ENCODE measurements at places on chromosomes 3 and 15.

GRCh38 chr15:101049282-101049681, 130.1 kb downstream of the LRRK1 start:
- no peak for DNase-seq

DNA sequence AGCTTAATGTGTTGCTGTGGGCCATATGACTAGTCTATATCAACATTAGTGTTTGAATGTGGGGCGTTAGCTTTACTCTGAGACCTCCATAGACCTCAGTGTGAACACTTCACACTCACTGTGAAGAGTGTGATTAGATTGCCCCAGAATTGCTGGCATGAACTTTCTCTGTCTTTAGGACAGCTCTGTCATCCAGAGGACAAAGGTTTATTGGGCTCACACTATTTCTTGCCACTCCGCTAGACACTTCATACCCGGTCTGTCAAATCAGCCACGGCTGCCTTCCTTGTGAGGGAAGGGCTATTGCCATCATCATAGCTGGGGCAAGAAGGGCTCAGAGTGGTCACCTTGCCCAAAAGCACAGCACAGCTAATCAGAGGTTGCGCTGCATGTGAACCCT, 316.8 kb upstream of the NR2E3 start:
- no peak for DNase-seq

- DNase-seq: no peak
These were observed 298.1 kb downstream of the ADAMTS17 start for GRCh38 chr15:100043692-100044091.

DNA sequence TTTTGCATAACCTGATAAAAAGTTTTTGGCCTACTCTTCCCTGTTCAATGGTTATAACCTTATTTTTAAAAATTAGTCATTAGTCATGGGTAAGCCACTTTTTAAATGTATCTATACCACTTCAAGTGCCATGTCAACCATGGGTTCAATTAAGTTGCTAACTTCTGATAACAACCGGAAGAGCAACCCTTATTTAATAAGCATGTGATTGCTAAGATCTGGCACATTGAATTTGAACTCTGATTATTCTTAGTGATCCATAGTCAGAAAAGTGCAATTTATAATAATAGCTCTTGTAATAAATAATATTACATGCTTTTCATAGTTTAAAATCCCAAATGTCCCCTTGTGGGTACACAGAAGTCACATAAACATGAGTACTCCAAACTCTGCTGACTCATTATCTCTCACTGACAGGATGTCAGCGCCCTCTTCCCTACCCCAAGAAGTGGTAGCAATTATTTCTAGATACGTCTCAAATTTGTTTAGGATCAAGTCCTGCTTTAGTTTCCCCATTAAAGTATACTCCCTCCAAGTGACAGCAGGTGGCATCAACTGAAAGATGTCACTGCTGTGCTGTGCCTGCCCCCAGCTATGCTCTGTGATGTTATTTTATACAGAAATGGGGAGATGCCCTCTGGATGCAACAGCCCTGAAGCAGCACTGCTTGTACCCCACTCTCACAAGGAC, 18.6 kb downstream of the SAMD7 start:
- DNase-seq: no peak

DNA sequence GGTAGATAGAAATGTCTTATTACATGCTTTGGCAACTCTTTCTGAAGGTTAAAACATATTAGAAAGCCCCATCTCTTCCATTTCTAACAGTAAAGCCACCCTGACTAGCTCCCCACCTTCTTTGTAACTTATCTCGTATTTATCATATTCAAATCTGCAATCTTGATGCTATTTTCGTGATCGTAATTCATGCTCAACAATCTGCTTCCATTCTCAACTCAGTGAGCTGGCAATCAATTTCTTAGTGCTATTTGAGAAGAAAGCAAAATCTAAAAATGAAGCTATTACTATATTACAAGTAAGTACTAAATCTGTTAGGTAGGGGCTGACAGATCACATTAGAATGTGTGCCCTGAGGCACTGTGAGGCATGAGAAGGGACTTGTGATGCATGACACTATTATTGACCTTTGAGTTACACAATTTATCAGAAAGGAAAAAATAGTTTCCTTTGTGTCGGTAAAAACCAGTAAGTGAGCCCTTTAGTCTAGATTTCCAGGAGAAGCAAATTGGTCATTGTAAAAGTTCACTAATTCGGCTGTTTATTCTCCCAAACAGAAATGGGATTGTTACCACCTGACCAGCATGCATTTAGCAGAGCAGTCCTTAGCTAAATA, 379.7 kb upstream of the CNTN6 start:
- DNase-seq: no peak

- no peak for DNase-seq
These were observed 767 bp downstream of the GLT8D1 start for GRCh38 chr3:52704611-52705437.

GRCh38 chr15:43517354-43518196, at the start of gene MAP1A:
MAP1A (plus strand) TSS chr15:43517608; CDS start chr15:43521474, 3,866 bp downstream.
- DNase-seq: no peak

GRCh38 chr3:177597311-177598096, 400.2 kb upstream of the TBL1XR1 start:
- no peak for DNase-seq

- no peak for DNase-seq
These were observed 169.3 kb downstream of the PTPRG start for GRCh38 chr3:61730577-61731231.

GRCh38 chr3:25246913-25247312, 181.2 kb upstream of the RARB start:
- no peak for DNase-seq

DNA sequence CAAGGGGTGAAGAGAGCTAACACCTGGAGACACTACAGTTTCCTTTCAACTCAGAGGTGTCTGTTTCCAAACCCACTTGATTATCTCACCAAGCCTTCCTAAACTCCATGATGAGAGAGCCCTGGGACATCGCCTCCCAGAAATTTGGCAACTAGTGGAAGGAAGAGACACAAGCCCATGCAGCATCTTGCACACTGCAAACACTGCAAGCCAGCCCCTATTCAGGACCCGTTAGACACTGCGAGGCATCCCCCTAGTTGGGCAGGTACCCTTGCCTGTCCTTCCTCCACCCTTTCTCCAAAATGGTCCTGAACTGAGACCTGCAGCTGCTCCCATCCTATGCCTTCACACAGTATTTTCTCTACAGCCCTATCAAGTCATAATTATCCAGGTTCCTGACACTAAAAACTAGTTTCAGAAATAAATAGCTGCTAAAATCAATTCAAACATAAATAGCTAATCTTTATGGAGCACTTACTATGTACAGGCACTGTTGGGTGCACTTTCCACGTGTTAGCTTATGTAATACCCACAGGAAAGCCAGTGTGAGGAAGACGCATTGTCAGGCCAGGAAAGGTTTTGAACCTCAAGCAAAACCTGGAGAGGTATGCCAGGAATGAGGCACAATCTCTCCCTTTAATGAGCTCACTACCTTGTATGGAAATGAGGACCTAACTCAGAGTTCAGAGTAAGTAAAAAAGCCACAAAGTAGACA, 2.8 kb downstream of the MAGI1 start:
- no peak for DNase-seq

DNA sequence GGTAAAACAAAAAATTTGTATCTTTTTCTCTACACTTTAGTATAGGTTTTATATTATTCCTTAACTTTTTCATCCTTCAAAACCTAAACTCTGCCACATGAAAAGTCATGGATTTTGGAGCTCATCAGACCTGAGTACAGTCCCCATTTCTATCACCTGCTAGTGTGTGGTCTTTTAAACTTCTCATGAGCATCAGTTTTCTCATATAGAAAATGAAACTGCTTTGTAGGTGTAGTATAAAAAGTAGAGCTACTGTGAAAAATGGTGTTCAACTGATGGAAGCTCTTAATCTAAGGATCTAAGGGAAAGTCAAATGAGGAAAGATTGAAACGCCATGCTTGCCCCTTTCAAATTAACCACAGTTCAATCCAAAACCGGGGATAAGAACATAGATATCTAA, 686.5 kb downstream of the MECOM start:
- DNase-seq: no peak

DNA sequence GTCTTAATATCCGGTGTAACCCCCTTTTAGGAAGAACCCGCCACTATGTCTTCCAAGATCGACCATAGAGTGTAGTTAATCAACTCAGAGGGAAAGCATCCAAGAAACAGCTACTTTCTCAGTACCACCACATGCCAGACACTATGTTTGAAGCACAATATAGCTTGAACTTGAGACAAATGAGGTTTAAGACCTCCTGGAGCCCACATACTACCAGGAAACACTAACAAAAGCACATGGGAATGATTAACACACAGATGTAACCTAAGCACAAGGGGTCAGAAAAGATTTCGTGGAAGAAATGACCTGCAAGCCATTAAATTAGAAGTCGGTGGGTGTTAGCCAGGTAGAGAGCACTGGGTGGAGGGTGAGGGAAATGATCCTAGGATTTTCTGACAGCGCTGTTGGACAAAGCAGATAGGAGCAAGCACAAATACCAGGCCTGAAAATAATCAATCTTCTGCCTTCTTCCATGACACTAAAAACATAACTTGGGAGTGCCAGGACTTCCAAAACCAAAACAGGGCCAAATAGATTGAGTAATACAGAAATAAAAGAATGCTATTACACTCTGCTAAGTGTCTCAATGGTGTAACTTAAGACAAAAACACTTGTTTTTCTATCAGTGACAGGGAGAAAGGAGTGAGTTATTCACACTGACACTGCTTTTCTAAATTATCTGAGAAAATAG, 213.7 kb downstream of the FOXP1 start:
- DNase-seq: no peak

DNA sequence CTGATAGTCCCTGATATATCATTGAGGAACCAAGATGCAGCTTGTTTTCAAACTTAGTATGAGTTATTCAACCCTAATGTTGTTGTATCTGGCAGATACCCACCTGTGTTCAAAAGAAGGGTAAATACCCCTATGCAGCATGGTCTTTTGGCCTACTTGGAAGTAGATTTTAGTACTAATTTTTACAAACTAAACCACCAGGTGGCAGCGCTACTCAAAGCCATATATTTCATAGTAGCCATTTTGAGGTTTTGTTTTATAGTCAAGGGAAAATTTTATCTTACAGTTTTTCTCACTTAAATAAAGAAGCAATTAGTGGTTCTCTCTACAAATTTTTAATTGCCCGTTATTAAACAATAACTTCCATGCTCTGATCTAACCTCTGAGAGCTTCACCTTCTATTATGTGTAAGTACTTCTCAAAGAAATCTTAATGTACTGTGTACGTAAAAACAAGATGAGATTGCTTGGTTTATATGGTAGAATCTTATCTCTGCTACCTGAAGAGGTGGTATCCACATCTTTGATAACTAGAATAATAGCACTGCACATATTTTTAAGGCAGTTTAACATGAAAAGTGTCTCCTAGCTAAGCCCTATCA, 31.5 kb upstream of the MLF1 start:
- no peak for DNase-seq

DNA sequence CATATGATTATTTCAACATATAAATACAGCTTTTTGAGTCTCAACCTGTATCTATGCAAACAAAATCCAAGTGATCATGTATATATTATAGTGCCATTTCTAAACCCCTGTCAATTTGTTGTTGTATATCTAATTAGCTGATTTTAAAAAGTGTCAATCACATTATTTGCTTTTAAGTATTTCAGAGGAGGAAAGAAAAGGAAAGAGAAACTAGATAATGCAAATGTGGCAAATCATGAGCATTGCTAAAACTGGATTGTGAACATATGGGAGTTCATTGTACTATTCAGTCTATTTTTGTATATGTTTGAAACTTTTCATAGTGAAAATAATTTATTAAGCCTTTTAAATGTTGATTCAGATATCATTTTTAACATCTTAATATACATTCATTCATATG, 190.7 kb downstream of the ZIC4 start:
- DNase-seq: no peak

GRCh38 chr15:32646291-32646690, 4.8 kb downstream of the SCG5 start:
- no peak for DNase-seq

- no peak for DNase-seq
These were observed 6.0 kb upstream of the PSMD6 start for GRCh38 chr3:64029287-64029686.

GRCh38 chr15:100761290-100761935, 118.2 kb upstream of the ALDH1A3 start:
- DNase-seq: no peak

GRCh38 chr3:62373215-62373614, at the start of gene FEZF2:
FEZF2 (minus strand) TSS chr3:62373550; CDS start chr3:62372868, 682 bp downstream.
- DNase-seq: no peak

DNA sequence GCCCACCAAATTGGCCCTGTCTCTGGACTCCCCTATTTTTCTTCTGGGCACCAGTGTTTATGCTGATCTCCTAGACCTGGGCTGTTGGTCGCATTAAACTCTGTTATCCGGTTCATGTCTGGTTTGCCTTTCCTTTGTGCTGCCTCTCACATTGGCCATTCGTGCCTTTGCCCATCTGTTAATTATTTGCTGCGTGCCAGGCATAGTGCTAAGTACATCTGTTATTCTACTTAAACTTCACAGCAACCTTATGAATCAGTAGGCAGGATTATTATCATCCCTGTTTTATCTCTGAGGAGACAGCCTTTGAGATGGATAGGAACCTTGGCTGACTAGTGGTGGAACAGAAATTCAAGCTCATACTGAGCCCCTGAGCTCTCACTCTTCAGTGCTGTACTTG, 76.0 kb downstream of the THSD4 start:
- DNase-seq: no peak

DNA sequence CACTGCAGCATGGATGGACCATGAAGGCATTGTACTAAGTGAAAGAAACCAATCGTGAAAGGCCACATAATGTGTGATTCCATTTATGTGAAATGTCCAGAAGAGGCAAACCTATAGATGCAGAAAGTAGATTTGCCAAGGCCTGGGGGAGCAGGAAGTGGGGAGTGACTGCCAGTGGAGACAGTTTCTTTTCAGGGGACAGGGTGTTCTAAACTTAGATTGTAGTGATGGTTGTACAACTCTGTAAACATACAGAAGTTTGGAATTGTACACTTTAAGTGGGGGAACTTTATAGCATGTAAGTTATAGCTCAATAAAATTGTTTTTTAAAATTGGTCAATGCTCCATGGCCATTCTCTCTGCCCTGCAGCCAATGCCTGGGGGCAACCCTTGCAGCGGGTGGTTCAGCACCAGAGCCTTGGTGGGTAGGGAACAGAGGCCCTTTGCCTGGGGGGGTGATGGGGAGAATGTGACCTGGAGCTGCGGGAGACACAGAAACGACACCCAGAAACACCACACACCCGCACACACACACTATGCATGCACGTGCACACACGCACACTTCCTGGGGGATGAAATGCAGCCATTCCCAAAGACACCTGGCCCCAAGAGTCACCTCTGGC, 43.1 kb downstream of the DNAJB8 start:
- no peak for DNase-seq

GRCh38 chr3:70138606-70139005, 139.1 kb downstream of the SAMMSON start:
- no peak for DNase-seq
